ENCODE measurements at places on chromosomes 12 and 14.
A peak's percentile ranks its signal among the peaks of the same experiment; 100 is the strongest.

DNA sequence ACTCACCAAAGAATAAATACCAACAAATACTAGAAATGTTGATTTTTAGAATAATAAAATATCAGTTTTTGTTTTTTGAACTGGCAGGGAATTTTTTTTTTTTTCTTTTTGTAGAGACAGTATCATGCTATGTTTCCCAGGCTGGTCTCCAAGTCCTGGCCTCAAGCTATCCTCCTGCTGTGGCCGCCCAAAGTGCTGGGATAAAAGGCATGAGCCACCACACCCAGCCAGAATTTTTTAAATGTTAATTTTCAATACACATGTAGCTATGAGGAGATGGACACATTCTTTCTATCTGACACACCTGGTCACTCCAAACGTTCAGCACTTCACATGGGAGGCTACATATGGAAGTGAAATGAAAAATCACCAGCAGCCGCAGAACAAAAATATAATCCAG lies 126.8 kb downstream of the ETV6 start:
- DNase-seq = no peak

DNA sequence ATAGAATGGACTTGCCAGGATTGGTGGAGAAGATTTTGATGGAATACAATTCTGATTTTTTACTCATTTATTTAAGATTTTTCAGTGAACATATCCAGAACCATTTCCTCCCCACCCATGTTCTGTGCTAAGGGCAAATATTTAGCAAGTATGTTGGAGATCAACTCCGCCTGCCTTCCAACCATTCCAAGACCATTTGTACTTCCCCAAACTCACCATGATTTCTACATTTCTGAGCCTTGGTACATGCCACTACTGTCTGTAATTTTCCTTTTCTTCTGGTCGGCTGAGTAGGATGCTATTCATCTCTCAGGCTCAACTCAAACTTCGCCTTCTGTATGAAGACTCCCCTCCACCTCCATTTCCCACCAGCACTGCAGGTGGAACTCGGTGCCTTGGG lies 150.6 kb downstream of the NTF3 start:
- DNase-seq = no peak

- no peak for DNase-seq
These were observed 9.6 kb upstream of the IFI27L2 start for GRCh38 chr14:94139006-94139405.

GRCh38 chr14:64508215-64508776 lies 3.7 kb downstream of the ZBTB1 start:
- DNase-seq = peak; percentile 83

GRCh38 chr12:75155962-75156361 lies 53.7 kb downstream of the KCNC2 start:
- no peak for DNase-seq

GRCh38 chr14:88749139-88749538 lies 43.6 kb downstream of the EML5 start:
- DNase-seq = peak; percentile 1

GRCh38 chr12:39327510-39327909 lies 115.4 kb downstream of the KIF21A start:
- no peak for DNase-seq

GRCh38 chr12:66159123-66159522 lies 10.7 kb downstream of the TMBIM4 start:
- DNase-seq = no peak

All from activated CD4-positive, alpha-beta T cell treated with anti-CD3 and anti-CD28 coated beads, Interleukin-10, Interleukin-2, amounts not matched to agents 100 ng/mL and 50 ng/mL, durations not matched to agents 16 hours and 8 hours (primary cell).